ENCODE measurements at places on chromosomes 2 and 18.

DNA sequence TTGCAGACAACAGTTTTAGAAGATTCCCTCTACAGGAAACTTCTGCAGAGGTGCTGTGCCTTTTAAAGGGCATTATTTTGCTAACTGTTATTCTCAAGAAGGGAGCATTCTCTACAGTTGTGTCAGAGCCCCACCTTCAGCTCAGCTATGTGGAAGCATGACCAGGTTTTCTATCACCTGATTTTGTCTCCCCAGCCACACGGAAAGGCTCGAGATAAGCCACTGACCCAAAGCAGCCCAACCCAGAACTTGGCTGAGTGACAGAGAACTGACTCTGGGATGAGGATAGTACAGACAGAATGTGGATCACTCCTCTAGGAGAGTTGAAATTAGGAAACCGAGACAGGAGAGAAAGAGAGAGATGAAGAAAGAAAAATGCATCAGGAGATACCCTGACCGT is 10.7 kb downstream of the COL4A4 start:
- DNase-seq = no peak

- peak; percentile 99 for DNase-seq
Measured at GRCh38 chr18:67104700-67105284, 411.7 kb downstream of the DSEL start.

GRCh38 chr18:22363867-22364463 is 53.8 kb downstream of the CTAGE1 start:
- DNase-seq = peak; percentile 25

GRCh38 chr2:103265521-103265920 is 503.7 kb downstream of the TMEM182 start:
- DNase-seq = no peak

DNA sequence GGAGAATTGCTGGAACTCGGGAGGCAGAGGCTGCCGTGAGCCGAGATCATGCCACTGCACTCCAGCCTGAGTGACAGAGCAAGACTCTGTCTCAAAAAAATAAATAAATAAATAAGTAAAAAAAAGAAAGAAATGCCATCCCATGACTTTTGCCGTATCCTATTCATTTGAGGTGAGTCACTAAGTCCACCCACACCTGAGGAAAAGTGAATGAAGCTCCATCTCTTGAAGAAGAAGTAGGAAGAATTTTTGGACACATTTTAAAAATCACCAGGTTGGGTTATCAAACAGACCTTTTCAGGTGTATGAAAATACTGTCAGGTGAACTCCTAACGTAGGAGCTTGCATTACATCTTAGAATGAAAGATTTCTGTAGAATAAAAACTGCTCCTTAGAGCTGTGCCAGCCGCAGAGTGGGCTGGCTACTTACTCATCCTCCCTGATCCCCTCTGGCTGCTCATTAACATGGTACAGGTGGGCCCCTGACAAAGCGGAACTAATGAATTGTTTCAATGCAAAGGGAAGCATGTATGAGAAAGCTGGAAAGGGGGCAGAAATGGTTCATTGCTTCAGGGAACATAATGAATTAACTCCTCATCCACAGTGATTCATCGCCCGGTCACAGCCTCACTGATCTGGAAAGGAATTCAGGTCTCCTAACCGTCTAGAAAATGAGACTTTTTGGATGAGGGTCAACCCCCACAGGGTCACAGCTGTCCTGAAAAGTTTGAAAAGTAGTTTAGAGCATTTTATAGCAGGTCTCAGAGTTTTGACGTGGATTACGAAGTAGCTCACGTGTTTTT is 191.4 kb downstream of the SPP2 start:
- DNase-seq = no peak

DNA sequence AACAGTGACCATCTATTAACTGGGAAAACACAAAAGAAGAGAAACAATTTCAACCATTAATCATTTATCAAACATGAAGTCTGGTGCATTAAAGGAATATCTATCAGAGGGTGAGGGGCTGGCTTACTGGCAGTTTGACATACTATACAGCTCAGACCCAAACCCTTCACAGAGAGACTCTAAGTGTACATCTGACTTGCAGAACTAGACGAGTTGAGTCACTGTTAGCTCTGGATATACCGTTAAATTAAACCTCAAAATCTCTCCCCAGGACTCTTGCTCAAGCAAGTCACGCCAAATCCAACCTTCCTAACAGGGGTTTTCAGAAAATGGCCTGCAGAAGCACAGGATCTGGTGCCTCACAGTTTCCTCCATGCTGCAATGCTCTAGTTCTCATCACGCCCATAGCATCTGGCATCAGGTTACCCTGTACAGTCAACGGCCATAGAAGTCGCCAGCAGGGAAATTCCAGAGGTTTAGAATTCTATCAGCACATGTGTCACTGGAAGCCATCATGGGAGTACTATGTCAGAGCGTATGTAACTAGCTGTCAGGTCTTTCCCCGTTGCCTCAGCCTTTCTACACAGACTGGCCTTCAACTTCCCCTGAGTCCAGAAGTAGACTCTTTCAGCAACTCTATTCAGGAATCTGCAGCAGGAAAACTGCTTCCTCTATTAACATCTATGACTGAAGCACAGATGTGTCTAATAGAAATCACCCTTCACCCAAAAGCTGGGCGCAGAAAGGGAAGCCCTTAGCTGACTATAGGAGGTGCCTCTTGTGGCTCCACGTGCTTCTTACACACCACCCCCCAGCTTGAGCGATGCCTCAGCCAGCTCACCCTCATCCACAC is 9.3 kb downstream of the TGOLN2 start:
- no peak for DNase-seq

GRCh38 chr2:44560941-44561340 is 199.2 kb downstream of the CAMKMT start:
- no peak for DNase-seq

DNA sequence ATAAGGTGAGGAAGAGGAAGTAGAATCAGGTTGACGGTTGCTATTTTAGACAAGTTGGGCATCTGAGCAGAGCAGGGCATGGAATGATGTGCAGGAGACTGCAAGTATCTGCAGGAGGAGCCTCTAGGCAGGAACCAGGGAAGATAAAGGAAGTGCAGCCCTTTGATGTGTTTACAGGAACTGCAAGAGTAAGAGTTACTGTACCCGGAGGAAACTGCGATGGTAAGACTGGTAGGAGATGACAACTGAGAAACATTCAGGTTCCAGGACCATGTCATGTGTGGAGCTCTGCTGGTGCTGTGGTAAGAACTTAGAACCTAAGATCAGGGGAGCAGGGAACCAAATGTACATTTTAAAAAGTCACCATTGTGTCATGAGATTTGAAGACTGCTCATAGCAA is 134.3 kb upstream of the STON1 start:
- no peak for DNase-seq

DNA sequence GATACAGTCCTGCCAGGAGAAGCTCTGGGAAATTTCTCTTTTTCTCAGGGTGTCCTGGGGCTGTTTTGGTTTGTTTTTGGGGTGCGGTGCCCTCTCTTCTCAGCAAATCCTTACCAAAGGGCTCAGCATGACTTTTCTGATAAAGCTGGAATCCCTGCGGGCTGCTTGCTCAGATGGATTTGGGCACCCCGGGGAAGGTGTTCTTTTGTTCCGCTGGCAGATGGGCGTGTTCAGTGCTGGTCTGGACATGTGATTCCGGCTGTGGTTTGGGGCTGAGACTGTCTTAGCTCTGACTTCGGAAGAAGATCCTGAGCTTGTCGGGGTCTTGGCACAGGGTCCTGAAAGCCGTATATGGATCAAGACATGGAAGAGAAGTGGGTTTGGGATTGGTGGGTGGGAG is 134.2 kb upstream of the SPRED2 start:
- peak; percentile 57 for DNase-seq

DNA sequence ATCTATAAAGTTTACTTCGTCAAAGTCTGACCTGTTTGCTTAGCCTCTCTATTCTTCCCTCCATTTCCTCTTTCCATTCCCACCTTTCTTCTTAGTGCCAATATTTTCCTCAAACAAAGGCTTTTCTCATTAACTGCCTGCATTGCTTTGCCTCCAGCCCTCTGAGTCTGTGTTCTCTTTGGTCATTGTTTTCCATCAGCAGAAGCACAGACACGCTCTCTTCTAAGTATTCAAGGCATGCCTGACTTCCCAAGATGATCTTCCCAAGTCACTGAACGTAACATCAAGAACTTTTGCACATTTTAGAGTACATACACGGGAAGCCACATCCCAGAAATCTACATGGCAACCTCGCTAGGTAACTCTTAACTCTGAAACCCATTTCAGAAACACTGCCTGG is 32.6 kb upstream of the ANXA4 start:
- DNase-seq = no peak

- no peak for DNase-seq
Measured at GRCh38 chr18:49819823-49820671, 6.7 kb upstream of the ACAA2 start.

DNA sequence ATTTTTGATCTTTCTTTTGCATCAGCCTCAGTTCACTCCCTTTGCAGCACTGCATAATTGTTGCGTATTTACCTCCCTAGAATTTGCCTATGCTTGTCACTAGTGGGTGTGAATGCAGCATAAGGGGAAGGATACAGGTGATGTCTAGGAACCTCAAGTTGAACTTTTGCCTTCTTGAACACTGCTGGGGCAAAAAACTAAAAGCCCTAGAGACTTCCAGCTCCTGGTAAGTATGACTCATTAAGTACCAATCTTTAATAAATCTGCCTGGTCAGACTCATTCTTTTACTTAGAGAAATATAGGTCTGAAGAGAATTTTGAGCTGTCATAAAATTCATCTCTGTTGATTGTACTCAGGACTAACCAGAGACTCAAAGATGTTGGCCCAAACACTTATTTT is 547.3 kb upstream of the FANCL start:
- no peak for DNase-seq

- DNase-seq = no peak
Measured at GRCh38 chr2:109582928-109583895, 30.6 kb downstream of the SEPTIN10 start.

- no peak for DNase-seq
Measured at GRCh38 chr2:176184749-176185148, 3.7 kb upstream of the HOXD1 start.

GRCh38 chr2:19982268-19982667 is 7.6 kb downstream of the WDR35 start:
- no peak for DNase-seq

DNA sequence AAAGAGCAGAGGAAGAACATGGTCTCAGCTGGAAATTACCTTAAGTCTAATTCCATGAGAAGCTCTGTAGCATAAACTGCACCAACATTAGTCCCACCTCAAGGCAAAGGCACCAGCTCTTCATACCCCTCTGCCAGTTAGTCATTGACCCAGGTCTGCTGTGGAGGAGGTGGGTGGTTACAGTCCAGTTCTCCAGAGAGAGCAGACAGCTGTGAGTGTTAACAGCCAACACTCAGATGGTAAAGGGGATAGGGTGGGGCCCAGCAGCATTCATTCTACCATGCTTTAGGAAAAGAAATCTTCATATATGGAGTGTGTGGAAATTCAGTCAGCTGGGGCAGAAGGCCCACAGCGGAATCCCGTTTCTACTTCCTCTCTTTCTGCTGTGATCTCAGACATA is 159.7 kb upstream of the FBXO11 start:
- no peak for DNase-seq

GRCh38 chr2:19575641-19576040 is 217.2 kb upstream of the OSR1 start:
- peak; percentile 17 for DNase-seq

DNA sequence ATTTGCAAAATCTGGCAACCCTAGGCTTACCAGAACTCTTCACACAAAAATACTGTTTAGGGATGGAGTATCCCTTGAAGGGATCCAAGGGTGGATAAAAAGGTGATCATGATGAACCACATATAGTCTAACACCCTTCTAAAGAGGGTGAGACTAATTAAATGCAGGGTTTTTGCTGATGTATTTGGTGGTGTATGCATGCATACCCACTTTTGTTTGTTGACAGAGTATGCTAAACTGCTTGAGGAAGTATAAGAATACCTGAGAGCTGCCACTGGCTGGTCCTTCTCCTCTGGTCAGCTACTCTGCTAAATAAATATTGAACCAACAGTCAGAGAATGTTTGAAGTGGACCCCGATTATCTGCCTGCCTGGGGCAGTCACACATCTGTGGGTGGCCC is 34.2 kb downstream of the RAPGEF4 start:
- DNase-seq = no peak
